Stimulated activated CD4-positive, alpha-beta T cell treated with anti-CD3 and anti-CD28 coated beads, Interleukin-12 subunit alpha, Interleukin-12 subunit beta, amount 100 ng/mL, for 48 hours (primary cell): ENCODE measurements at places on chromosomes 1 and 21.

DNA sequence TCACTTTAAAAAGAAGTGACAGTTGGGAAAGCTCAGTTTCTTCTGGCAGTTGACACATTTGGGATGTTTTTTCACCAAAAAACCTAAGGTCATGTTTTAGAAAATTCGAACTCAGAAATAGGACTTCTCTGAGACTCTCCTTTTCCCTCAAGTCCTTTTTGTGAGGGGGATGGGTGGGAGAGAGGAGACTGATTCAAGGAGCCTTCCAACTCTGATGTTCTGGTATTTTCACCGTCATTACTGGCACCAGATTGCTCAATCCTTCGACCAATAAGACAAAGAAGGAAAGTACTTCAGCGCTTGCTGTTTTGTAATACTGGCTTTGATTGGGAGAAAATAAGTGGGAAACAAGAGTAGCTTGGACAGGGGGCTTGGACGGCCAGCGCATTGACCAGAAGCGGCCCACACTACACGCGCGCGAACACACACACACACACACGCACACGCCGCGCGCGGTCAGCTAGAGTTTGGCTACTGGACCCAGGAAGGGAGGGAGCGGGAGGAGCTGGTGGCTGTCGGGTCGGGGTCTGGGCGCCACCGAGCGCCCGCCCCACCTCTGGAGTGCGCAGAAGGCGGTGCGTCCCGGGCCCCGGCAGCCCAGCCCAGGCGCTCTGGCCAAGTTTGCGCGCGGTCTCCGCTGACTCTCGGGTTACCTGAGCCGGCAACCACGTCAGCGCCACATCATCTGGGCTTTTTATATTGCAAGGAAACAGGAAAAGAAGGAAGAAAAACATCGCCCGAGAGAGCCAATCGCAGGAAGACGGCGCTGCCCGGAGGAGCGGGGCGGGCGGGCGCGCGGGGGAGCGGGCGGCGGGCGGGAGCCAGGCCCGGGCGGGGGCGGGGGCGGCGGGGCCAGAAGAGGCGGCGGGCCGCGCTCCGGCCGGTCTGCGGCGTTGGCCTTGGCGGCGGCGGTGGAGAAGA, at the start of gene KCNK1:
Gene KCNK1, plus strand, starts transcription at position 855 of the 921 bp plus-strand sequence. Its CDS starts 66 bp downstream, at position 921.
- no peak for DNase-seq

- no peak for DNase-seq
Observed at GRCh38 chr21:26473471-26473870, 99.6 kb downstream of the CYYR1 start.

- DNase-seq, result no peak
Observed at GRCh38 chr1:3943806-3944577, 43.9 kb upstream of the C1orf174 start.

- no peak for DNase-seq
Observed at GRCh38 chr1:49046305-49046704, 269.6 kb upstream of the BEND5 start.

DNA sequence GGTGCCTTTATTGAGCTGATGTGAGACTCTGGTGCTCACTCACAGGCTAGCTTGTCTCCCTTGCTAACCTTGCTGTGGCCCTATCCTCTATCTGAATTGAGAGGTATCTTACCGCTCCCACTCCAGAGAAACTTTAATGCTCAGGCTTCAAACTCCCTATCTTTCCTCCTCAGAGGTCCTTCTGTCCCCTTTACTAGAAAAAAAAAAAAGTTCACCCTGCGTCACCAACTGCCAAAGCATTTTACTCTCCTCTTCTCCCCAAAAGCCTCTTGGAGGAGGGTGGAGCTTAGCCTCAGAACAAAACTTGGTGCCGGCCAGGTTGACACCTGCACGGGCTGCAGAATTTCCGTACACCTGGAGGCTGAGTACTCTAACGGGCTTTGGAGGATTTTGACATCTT, 55.1 kb downstream of the ATP2B4 start:
- no peak for DNase-seq

DNA sequence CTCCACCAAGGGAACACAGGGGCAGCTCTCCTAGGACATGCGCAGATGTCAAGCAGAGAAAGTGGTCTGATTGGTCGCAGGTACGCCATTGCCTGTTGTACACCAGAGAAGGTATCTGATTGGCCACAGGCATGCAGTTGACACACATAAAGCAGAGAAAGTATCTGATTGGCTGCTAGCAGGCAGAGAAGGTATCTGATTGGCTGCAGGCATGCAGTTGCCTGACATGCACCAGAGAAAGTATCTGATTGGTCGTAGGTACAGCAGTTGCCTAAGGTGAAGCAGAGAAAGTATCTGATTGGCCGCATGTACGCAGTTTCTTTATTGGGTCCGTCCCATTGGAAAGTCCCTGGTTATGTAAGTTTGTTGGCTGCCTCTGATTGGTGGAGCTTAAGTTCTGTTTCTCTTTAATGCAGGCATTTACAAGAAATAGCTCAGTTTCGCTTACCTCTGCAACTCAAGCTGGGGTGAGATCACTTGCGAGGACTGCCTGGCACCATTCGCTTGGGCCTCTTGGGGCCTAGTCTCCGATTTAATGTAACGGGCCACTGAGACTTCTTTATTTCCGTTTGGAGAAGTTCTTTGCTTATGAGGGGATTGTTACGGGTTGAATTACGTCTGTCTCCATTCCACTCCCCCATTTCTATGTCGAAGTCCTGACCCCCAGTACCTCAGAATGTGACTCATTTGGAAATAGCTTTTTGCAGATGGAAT, 74.2 kb downstream of the SIK1 start:
- no peak for DNase-seq

DNA sequence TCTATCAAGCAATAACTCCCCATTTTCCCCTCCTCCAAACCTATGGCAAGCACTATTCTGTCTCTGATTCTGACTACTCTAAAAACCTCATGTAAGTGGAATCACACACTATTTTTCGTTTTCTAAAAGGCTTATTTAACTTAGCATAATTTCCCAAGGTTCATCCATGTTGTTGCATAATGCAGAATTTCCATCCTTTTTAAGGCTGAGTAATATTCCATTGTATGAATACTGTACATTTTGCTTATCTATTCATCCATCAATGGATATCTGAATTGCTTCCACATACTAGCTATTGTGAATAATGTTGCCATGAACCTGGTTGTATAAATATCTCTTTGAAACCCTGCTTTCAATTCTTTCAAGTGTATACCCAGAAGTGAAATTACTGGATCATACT, 48.2 kb downstream of the TUT4 start:
- no peak for DNase-seq

- DNase-seq, result no peak
Observed at GRCh38 chr1:8460132-8460544, 142.2 kb downstream of the SLC45A1 start.

- no peak for DNase-seq
Observed at GRCh38 chr1:185376288-185376687, 59.2 kb upstream of the IVNS1ABP start.

DNA sequence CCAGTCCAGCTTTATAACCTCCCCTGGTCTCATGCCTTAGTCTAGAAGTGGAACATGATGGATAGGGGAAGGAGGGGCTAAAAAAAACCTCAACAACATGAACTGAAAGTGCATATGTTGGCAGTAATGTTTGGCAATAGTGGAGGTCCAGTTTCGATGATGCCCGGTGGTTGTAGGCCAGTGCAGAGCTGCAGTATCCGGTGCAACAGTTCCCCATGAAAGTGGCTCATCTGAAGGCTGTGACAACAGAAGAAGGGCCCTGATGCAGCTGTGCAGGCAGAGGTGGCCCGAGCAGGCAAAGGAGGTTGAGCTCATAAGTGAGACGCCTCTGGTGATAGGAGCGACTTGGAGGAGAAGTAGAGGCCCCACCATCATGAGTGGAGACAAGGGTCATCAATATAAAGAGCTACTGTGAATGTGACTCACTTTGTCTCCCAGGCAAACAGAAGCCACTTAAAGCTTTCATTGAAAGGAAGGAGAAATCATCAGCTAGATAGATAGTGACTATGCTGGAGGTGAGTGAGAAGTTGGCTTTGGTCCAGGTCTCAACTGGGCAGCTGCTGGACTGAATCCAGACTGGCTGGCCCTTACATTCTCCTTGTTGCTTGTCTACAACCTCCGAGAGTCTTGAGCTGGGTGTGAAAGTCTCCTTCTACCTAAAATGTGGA, 10.2 kb upstream of the CREG1 start:
- no peak for DNase-seq

- no peak for DNase-seq
Observed at GRCh38 chr1:113756461-113756860, 2.8 kb downstream of the PHTF1 start.

- no peak for DNase-seq
Observed at GRCh38 chr21:45011911-45012661, 62.3 kb upstream of the ADARB1 start.

- DNase-seq, result no peak
Observed at GRCh38 chr1:61012341-61012761, 70.0 kb upstream of the NFIA start.

GRCh38 chr1:151807131-151807530, 1.9 kb upstream of the LINGO4 start:
- no peak for DNase-seq
